Brain microvascular endothelial cell (primary cell): ENCODE measurements at places on chromosomes 7 and 10.

DNA sequence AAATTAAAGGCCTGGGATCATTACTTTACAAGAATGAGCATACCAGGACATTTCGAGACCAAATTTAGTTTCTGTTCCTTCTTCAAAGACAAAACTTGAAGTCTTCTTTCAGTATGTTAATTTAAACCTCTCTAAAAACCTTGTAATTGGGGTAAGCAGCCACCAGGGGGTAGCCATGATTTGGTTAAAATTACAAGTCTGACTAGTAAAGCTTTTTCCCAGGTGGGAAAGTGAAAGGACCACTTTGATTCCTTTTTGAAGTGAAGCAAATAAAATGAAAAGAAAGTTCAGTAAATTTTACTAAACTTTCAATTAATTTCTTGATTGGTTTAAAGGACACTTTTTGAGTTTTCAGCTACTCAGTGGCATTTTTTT, 294.3 kb downstream of the BBS9 start:
- no peak for DNase-seq

DNA sequence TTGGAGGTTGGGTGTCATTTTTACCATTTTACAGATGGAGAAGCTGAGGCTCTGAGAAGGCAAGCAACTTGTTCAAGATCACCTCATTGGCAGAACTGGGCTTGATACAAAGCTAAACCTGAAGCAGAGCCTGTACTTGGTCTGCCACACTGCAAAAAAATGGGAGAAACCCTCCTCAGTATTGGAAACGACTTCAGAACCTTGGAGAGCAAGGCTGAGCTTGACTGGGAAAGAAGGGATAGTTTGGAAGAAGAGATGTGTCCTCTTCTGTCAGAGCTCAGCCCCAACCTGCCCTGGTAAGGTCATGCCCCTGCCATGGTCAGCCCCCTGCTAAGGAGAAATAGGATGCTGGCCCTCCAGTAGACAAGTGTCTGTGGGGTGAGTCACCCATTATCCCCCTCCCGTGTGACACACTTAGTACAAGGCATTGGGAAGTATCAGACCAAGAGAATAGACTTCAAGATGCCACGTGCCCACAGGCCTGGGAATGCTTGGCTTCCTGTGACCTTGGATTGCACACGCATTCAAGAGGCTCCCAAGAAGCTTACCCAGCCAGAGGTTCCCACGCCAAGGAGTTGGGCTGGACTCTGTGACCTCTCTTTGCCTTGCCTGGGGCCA, 56.2 kb upstream of the SMNDC1 start:
- DNase-seq = no peak

GRCh38 chr10:63410633-63411032, 55.1 kb downstream of the JMJD1C start:
- DNase-seq = no peak

DNA sequence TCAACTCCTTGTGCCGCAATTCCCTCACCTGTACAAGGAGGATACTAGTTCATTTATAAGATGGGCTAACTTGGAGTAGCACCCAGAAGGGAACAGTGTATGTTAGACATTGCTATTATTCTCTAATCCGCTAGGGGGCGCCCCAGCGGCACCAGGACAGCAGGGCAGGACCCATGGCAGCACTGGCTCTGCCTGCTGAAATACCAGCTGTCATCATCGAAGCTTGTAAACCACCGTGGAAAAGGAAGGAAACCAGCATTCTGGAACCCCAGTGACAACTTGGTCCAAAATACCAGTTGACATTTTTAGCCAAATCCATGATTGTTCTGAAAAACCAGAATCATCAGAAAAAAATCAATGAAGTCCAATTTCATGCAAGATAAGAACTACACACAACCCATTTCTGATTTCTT, 134.4 kb downstream of the ITGA8 start:
- DNase-seq = peak; percentile 51

DNA sequence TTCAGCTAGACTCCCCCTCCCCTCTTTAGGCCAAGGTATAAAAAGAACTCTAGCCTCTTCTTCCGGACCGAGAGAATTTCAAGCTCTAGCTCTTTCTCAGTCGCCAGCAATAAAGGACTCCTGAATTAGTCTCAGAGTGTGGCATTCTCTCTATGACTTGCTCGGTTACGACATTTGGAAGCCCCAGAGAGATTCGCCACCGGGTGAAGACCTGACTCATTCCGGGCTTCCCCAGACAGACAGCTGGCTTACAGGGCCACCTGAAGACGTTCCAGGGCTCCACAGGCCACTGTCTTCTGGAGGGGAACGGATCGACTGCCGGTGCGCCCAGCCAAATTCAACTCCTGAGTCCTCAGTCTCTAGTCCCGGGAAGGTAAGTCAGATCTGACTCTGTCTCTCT, at the start of gene AKR1B15:
Gene AKR1B15, plus strand, starts transcription at position 234 of the 400 bp plus-strand sequence. CDS start 15,510 bp downstream, outside the sequence.
- DNase-seq = no peak

DNA sequence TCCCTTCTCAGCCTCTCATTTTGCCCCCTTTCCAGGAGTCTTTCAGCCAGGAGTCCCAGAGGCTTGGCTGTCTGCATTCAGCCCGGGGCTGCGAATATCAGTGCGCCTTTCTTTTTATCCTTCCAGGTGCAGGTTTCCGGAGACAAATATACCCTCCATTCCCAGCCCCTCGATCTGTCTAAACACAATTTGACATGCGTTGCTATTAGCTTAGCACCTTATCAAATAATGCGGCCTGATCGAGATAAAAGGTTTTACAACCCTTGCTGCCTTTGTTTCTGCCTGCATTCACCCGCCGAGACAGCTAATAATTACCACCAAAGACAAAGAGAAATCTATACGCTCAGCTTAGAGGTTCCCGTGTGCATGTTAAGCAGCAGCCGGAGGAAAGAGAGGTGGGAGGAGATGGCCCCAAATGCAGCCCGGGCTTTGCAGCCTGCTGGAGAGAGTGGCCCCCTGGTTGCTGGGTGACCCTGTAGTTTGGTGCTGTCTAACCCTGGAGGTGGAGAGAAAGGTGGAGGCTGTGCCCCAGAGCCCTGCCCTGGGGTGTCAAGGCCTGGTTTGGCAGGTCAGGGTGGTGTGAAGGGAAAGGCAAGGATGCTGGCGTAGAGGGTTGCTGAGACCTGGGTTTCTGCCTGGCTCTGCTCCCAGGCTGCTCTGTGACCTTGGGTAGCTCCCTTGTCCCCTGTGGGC, 185.3 kb downstream of the RPS24 start:
- no peak for DNase-seq

DNA sequence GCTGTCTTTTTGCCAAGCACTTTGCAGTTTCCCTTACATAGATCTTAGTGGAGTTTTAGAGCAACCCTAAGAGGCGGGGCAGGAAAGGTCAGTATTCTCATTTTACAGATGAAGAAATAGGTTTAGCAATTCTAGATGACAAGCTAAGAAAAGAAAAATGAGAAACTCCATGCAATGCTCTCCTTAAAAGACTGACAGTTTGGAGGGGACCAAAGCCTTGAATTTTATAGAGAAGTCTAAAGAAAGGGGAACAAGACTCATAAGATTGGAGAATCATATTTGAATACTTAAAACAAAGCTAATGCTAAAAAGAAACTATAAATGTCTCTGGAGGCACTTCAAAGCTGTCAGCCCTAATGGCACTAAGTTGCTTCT, 19.6 kb downstream of the CEP55 start:
- no peak for DNase-seq

GRCh38 chr10:43371418-43371817, at the start of gene FXYD4:
TSS of gene FXYD4 (plus strand) at chr10:43371636. CDS start at chr10:43373747, 2,111 bp downstream.
- no peak for DNase-seq

GRCh38 chr10:62049624-62050345, 148.3 kb downstream of the ARID5B start:
- no peak for DNase-seq

DNA sequence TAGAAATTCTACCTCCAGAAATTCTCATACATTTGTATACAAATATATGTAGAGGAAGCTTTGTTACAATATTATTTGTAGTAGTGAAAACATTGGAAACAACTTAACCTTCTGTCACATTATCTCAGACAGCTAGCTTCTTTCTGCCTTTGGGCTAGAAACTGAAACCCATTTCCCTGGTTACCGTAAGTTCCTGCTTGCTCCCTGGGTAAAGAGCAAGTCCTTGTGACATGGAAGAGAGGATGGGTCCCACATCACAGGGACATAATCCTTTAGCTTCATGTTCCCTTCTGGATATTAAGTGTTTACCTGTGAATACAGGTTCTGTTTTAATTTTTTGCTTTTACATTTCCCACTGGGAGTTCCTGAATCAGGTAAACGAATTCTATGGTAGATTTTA, 41.8 kb downstream of the KLHDC10 start:
- no peak for DNase-seq

GRCh38 chr10:101217450-101218281, 11.6 kb downstream of the LBX1 start:
- no peak for DNase-seq

GRCh38 chr7:44955733-44956132, 23.1 kb downstream of the MYO1G start:
- no peak for DNase-seq

GRCh38 chr10:3881622-3882021, 96.6 kb upstream of the KLF6 start:
- no peak for DNase-seq
